ENCODE measurements at places on chromosomes 6 and 20.
A peak's percentile ranks its signal among the peaks of the same experiment; 100 is the strongest.

- no peaks in the 10 kb centered on the region for H3K36me3 ChIP-seq
- no peak for ATAC-seq
- H3K27ac ChIP-seq, result no peak overlapping the region
- H3K4me1 ChIP-seq, result peaks cover 6% of the 10 kb centered on the region
These were observed 10.4 kb downstream of the TRAPPC3L start for GRCh38 chr6:116535109-116535508.

- peaks cover 65% of the 10 kb centered on the region for H3K36me3 ChIP-seq
- peak overlapping the region; percentile 99 for H3K27ac ChIP-seq
- no peaks in the 10 kb centered on the region for H3K27me3 ChIP-seq
- no peak for ATAC-seq
These were observed 3.2 kb downstream of the CD40 start for GRCh38 chr20:46121184-46121930.

- no peaks in the 10 kb centered on the region for H3K27me3 ChIP-seq
- peaks cover 7% of the 10 kb centered on the region for H3K4me1 ChIP-seq
- H3K27ac ChIP-seq, result peak overlapping the region; percentile 81
- no peak overlapping the region for H3K4me3 ChIP-seq
These were observed 21.4 kb upstream of the MYL9 start for GRCh38 chr20:36519944-36520343.

- H3K27ac ChIP-seq, result no peak overlapping the region
- H3K36me3 ChIP-seq, result no peaks in the 10 kb centered on the region
- H3K27me3 ChIP-seq, result no peaks in the 10 kb centered on the region
- no peaks in the 10 kb centered on the region for H3K4me1 ChIP-seq
These were observed 193.2 kb upstream of the VGLL2 start for GRCh38 chr6:117072134-117072533.

- no peaks in the 10 kb centered on the region for H3K36me3 ChIP-seq
- no peaks in the 10 kb centered on the region for H3K4me1 ChIP-seq
- ATAC-seq, result no peak
- H3K27me3 ChIP-seq, result peaks cover 25% of the 10 kb centered on the region
- no peak overlapping the region for H3K4me3 ChIP-seq
- no peak overlapping the region for H3K27ac ChIP-seq
These were observed 233.7 kb downstream of the DLL1 start for GRCh38 chr6:170057034-170057734.

DNA sequence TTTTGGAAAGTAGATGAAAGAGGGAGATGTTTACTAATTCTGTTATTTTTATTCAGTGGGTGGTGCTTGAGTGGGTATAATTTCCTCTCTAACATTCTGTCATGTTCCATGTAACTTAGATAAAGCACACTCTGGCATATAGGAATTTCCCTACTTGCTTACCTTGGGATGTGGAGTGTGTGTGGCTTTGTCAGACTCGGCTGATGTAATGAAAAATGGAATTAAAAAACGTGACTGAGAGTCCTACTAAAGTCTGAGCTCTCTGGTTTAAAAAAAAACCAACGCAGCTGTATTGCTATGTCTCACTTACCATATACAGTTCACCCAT lies 98.3 kb downstream of the JARID2 start:
- peak overlapping the region; percentile 14 for H3K27ac ChIP-seq
- H3K4me3 ChIP-seq, result no peak overlapping the region
- ATAC-seq, result no peak
- no peaks in the 10 kb centered on the region for H3K36me3 ChIP-seq
- no peaks in the 10 kb centered on the region for H3K27me3 ChIP-seq

Data from stimulated activated memory B cell treated with anti-CD40 and anti-IgM and Interleukin-4, amounts not matched to agents 10 μg/mL and 1 μg/mL and 100 μg/mL, for 72 hours (primary cell).